Mesothelial cell of epicardium (in vitro differentiated cells): ENCODE measurements at places on chromosomes 3 and 15. TPM values are rescaled to one million over a fixed set of nuclear protein-coding genes. Genes with fewer than 3 reads are reported as not detected.

- no peak overlapping the region for H3K27ac ChIP-seq
- no peaks in the 10 kb centered on the region for H3K36me3 ChIP-seq
- H3K4me3 ChIP-seq, result no peak overlapping the region
These were observed 121.2 kb upstream of the HES1 start for GRCh38 chr3:194014756-194015155.

GRCh38 chr3:67384760-67385397 lies 269.5 kb downstream of the SUCLG2 start:
- H3K4me3 ChIP-seq, result no peak overlapping the region
- peaks cover 7% of the 10 kb centered on the region for H3K36me3 ChIP-seq
- no peaks in the 10 kb centered on the region for H3K27me3 ChIP-seq
- H3K4me1 ChIP-seq, result peaks cover 15% of the 10 kb centered on the region
- DNase-seq, result peak; percentile 60
- H3K27ac ChIP-seq, result no peak overlapping the region

GRCh38 chr3:133381346-133382109 lies 18.3 kb upstream of the BFSP2 start:
- H3K27me3 ChIP-seq, result peaks cover 4% of the 10 kb centered on the region
- H3K4me1 ChIP-seq, result peaks cover 7% of the 10 kb centered on the region
- H3K27ac ChIP-seq, result no peak overlapping the region
- no peak overlapping the region for H3K4me3 ChIP-seq
- DNase-seq, result no peak

GRCh38 chr3:132544130-132544529 lies 52.9 kb upstream of the ACKR4 start:
- no peaks in the 10 kb centered on the region for H3K27me3 ChIP-seq
- H3K27ac ChIP-seq, result no peak overlapping the region
- DNase-seq, result no peak
- peaks cover 10% of the 10 kb centered on the region for H3K36me3 ChIP-seq
- no peak overlapping the region for H3K4me3 ChIP-seq
- H3K4me1 ChIP-seq, result peaks cover 10% of the 10 kb centered on the region

GRCh38 chr3:168154089-168154488 lies 58.4 kb upstream of the GOLIM4 start:
- H3K4me3 ChIP-seq, result no peak overlapping the region
- peaks cover 20% of the 10 kb centered on the region for H3K4me1 ChIP-seq
- peaks cover 9% of the 10 kb centered on the region for H3K36me3 ChIP-seq
- H3K27me3 ChIP-seq, result no peaks in the 10 kb centered on the region

- DNase-seq, result no peak
- no peak overlapping the region for H3K4me3 ChIP-seq
- H3K4me1 ChIP-seq, result peaks cover 8% of the 10 kb centered on the region
- no peak overlapping the region for H3K27ac ChIP-seq
- H3K27me3 ChIP-seq, result no peaks in the 10 kb centered on the region
- H3K36me3 ChIP-seq, result no peaks in the 10 kb centered on the region
These were observed 354.5 kb upstream of the THBS1 start for GRCh38 chr15:39226169-39226937.

GRCh38 chr3:23701716-23702597 lies 103.8 kb upstream of the UBE2E1 start:
- H3K4me1 ChIP-seq, result peaks cover 10% of the 10 kb centered on the region
- no peaks in the 10 kb centered on the region for H3K27me3 ChIP-seq
- no peak overlapping the region for H3K4me3 ChIP-seq
- no peak overlapping the region for H3K27ac ChIP-seq
- no peak for DNase-seq
- H3K36me3 ChIP-seq, result no peaks in the 10 kb centered on the region

- no peak overlapping the region for H3K4me3 ChIP-seq
- peaks cover 4% of the 10 kb centered on the region for H3K36me3 ChIP-seq
- peak overlapping the region; percentile 92 for H3K27ac ChIP-seq
- peaks cover 36% of the 10 kb centered on the region for H3K4me1 ChIP-seq
- DNase-seq, result peak; percentile 53
These were observed 23.1 kb downstream of the EPM2AIP1 start for GRCh38 chr3:36969540-36970432.

DNA sequence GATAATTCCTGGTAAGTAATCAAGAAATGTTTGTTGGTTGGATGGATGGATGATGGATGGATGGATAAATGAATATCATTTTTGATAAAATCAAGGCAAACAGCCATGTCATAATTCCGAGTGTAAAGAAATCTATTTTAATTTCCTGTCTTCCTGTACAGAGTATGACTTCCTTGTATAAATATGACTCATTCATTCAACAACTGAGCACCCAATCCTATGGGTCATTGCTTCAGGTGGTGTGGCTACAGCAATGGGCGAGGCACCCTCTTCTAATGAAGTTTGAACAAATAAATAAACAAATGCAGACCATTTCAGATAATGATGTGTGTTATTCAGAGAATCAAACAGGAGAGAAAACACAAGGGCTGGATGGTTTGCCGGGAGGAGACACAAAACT lies 198.7 kb downstream of the TNIK start:
- H3K4me3 ChIP-seq, result no peak overlapping the region
- H3K27me3 ChIP-seq, result no peaks in the 10 kb centered on the region
- H3K36me3 ChIP-seq, result no peaks in the 10 kb centered on the region
- no peak overlapping the region for H3K27ac ChIP-seq
- DNase-seq, result no peak

DNA sequence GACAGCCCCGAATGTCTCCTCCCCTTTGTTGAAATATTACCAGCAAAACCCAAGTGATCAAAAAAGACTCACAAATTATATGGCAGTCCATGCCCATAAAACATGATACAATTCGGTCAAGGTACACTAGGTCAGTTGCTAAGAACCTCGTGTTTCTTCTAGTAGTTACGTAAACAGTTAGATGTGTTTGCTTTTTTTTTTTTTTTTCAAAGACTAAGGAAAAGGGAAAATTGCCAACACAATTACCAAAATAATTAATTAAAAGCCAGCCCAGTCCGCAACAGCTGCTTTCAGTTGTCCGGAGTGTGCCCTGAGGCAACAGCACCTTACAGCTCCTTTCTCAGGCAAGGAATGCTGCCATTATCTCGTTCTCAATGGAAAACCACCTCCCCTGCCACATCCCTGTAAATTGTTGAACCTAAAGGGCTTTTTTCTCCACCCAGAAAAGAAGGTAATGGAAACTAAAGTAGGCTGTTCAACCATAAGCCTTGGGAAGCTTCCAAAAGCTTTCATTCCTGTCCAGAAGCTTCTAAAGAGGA lies 129.2 kb upstream of the TSC22D2 start:
- no peak overlapping the region for H3K4me3 ChIP-seq
- no peak for DNase-seq
- H3K4me1 ChIP-seq, result peaks cover 53% of the 10 kb centered on the region
- peaks cover 8% of the 10 kb centered on the region for H3K36me3 ChIP-seq
- no peaks in the 10 kb centered on the region for H3K27me3 ChIP-seq

- H3K4me1 ChIP-seq, result peaks cover 15% of the 10 kb centered on the region
- no peak overlapping the region for H3K27ac ChIP-seq
These were observed 16.5 kb upstream of the LAMP3 start for GRCh38 chr3:183178833-183179549.

GRCh38 chr3:185658504-185658912 lies 72.4 kb downstream of the SENP2 start:
- DNase-seq, result no peak
- peaks cover 40% of the 10 kb centered on the region for H3K36me3 ChIP-seq
- no peaks in the 10 kb centered on the region for H3K4me1 ChIP-seq

- H3K36me3 ChIP-seq, result no peaks in the 10 kb centered on the region
- H3K4me3 ChIP-seq, result no peak overlapping the region
- H3K4me1 ChIP-seq, result no peaks in the 10 kb centered on the region
- H3K27me3 ChIP-seq, result no peaks in the 10 kb centered on the region
- DNase-seq, result no peak
These were observed 35.6 kb upstream of the CHRM5 start for GRCh38 chr15:33932734-33933133.

DNA sequence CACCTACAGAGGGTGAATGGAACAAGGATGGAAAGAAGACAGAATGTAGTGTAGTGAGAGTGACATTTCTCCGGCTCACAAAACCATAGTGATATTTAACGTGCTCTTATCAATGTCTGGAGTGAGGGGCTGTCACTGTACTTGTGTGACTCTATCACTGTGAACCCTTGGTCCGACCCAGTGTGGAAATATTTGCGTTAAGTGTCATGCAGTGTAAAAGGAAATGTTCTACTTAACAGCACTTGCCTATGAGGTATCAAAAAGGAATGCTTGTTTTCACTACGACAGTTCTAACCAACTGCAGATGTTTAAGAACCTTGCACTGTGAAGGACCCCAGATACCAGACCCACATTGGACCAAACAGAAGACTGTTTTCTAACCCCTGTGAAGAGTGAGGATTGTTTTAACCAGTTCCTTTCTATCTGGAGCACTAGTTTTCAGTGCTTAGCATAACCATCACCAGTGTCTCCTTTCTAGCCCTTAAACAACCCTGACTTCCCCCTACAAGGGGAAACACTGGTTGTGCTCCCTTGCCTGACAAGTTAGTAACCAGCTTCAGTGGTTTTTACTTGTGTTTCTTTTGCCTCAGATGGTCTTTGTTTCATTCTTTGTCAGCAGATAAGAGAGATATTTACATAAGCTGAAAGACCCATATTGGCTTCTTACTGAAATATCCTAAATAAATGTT lies 144.7 kb upstream of the ABHD17C start:
- H3K4me1 ChIP-seq, result peaks cover 17% of the 10 kb centered on the region
- no peaks in the 10 kb centered on the region for H3K27me3 ChIP-seq
- peak overlapping the region; percentile 75 for H3K27ac ChIP-seq
- H3K36me3 ChIP-seq, result peaks cover 15% of the 10 kb centered on the region

DNA sequence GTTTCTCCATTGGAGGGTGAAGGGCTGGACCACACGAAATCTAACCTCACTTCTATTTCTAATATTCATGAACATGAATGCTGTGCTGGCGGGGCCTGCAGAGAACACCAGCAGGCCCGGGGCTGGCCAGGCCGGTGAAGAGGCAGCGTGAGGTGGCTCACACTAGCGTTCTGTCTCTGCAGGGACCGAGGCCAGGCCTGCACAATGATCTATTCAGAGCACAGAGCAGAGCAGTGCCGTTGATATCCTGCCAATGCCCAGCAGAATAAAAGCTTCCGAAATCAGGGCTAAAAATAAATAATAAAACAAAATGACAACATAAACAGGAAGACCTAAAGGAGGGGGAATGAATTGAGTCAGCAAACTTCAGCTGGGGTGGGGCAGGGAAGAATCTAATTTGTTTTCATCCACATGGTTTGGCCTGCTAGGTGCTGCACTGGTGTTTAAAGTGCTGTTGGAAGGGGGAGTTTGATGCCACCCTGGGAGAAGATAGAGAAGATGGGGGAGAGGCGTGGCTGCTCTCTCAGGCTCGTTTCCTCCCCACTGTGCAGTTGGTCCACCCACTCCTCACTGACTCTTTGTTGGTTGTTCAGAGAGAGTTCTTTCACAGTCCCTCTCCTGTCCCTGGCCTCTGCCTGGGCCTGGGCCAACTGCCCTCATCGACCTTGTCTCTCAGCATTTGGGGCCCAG lies 837.1 kb downstream of the AGBL1 start:
- H3K27ac ChIP-seq, result no peak overlapping the region
- H3K36me3 ChIP-seq, result no peaks in the 10 kb centered on the region
- H3K4me1 ChIP-seq, result no peaks in the 10 kb centered on the region
- peaks cover 6% of the 10 kb centered on the region for H3K27me3 ChIP-seq
- DNase-seq, result no peak

DNA sequence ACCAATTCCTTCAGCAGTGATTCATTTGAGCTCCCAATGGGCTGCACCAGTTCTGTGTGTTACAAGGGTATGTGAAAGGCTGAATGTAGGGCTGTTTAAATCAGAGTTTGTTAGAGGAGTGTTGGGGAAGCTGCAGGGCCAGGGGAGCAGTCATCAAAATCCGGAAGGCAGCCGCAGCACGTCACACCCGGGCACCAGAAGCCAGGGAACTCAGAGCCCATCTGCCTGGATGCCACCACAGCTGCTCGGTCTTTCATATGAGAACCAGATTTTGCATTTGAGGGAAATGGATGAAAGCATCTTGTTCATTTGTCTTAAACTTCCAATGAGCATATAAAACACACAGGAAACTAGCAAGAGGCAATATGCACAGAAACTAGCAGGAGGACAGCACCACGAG lies 24.2 kb upstream of the NEO1 start:
- peaks cover 37% of the 10 kb centered on the region for H3K27me3 ChIP-seq
- H3K36me3 ChIP-seq, result no peaks in the 10 kb centered on the region
- no peak for DNase-seq
- H3K4me3 ChIP-seq, result no peak overlapping the region

DNA sequence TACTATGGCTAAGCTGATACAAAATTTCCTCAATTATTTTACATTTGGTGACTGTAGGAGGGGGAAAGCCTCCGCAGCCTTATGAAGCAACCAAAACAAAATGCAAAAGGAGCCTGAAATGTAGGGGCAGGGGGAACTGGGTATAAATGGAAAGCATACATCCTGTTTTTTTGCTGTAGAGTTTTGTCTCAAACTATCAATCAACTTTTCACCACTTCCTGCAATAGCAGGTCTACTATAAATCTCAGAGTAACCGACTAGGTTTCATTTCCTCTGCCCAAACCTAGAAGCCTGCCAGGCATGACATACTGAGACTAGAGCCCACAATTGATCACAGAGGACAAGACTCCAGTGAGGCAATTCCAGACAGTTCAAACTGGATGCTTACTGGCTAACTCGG lies 91.3 kb downstream of the SHQ1 start:
- H3K27ac ChIP-seq, result no peak overlapping the region
- H3K36me3 ChIP-seq, result peaks cover 5% of the 10 kb centered on the region
- no peak for DNase-seq

DNA sequence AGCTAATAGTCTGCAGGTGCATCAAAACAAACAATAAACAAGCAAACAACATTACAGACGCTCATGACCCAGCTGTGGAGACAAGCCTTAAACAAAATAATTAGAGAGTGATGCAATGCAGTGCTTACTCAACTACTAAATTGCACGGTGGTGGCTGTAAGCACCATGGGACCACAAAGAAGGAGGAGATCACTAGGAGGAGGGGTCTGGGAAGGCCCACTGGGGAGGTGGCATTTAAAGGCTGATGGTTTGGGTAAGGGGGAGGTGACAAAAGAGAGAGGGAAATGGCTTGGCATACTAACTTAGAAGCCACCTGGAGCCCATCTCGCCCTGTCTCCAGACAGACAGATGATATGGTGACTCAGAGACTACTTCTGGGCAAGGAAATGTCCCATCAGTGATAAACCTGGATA lies 516.7 kb downstream of the FOXP1 start:
- H3K27me3 ChIP-seq, result no peaks in the 10 kb centered on the region
- H3K4me1 ChIP-seq, result peaks cover 60% of the 10 kb centered on the region
- no peaks in the 10 kb centered on the region for H3K36me3 ChIP-seq

GRCh38 chr15:33810806-33811205 lies 157.5 kb upstream of the CHRM5 start:
- H3K27ac ChIP-seq, result no peak overlapping the region
- DNase-seq, result no peak
- no peaks in the 10 kb centered on the region for H3K4me1 ChIP-seq
- H3K36me3 ChIP-seq, result no peaks in the 10 kb centered on the region

DNA sequence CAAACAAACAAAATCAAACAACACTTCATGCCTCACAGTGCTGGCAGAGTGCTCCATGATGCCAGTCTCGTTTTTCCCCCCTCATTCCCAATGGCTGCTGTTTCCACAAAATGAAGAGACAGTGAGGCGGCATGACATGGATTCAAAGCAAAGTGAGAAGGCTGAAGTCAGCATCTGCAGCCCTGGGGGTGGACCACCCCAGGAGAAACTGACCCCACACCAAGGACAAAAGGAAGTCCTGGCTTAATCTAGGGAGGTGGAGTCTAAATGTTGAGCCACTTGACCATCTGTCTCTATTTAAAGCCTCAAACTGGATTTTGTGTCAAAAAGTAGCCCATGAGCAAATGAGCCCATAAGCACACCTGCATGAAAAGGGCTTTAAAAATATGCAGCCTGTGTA lies 151.2 kb upstream of the RORA start:
- H3K27ac ChIP-seq, result no peak overlapping the region
- no peaks in the 10 kb centered on the region for H3K4me1 ChIP-seq
- no peaks in the 10 kb centered on the region for H3K27me3 ChIP-seq
- no peaks in the 10 kb centered on the region for H3K36me3 ChIP-seq
- no peak for DNase-seq

PPP4R2 gene
- 111 to 117 TPM (median 116 TPM) in 3 replicates for total RNA-seq

TF gene
- total RNA-seq, result 5.2 to 6.4 TPM (median 5.7 TPM) in 3 replicates

VGLL3 gene
- 11.9 to 13.5 TPM (median 13.4 TPM) in 3 replicates for total RNA-seq

ATP8B4 gene
- total RNA-seq, result 1.4 to 2.1 TPM (median 1.8 TPM) in 3 replicates
